ENCODE measurements at places on chromosomes 1 and 21.

DNA sequence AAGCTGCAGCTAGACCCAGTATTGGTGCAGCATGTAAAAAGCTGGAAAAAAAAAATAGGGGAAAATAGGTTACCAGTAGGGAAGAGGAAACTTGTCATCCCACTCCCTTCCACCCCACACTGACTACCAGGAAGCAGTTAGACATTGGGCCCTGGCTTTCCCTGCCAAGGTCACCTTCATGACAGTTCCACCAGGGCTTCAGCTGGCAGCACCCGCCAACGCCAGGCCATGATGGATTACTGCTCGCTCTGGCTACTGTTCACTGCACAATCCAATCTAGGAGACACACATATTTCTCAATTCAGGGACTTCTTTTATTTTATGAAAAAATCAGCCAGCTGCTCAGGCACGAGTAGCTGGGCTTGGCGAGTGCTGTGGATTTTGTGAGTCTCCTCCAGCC lies 127.7 kb downstream of the DMRTA2 start:
- DNase-seq, result no peak

DNA sequence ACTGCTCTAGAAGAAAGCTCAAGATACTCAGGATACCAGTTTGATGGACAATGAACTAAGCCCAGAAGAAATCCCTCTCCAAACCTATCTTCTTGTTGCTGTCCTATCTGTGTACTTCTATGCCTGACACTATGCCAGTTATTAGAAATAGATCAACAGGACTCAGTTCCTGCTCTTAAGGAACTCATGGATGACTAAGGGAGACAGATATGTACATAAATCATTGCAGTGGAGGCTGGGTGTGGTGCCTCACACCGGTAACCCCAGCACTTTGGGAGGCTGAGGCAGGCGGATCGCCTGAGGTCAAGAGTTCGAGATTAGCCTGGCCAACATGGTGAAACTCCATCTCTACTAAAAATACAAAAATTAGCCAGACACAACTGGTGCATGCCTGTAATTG lies 42.4 kb upstream of the AK4 start:
- DNase-seq, result peak; percentile 5

DNA sequence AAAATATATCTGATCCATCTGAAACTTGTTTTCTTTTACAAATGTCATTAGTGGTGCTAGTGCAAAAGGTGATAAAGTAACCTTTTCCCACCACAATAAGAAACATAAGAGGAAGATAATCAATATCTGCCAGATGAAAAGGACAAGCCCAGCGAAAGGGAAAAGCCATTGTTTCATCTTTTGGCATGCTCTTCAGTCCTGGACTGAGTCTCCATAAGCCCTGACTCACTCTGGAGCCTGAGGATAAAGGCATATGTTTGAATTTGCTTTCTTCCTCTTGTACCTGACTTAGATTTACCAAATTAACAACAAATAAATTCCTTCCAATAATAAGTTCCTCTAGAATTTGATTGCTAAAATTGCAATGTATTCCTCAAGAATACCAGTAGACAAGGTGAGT lies 13.6 kb downstream of the DNAJC11 start:
- DNase-seq, result no peak

GRCh38 chr1:26824731-26825130 lies 1.8 kb upstream of the ZDHHC18 start:
- DNase-seq, result peak; percentile 57
